Activated T-helper 1 cell treated with anti-CD3 and anti-CD28 coated beads, Interleukin-12 subunit alpha, Interleukin-12 subunit beta, Interleukin-2, Interleukin-4 antibody, amounts not matched to agents 30 ng/mL and 10 ng/mL and 1 ng/mL, durations not matched to agents 14 hours and 24 hours and 36 hours (primary cell): ENCODE measurements at places on chromosomes 11 and 22.

DNA sequence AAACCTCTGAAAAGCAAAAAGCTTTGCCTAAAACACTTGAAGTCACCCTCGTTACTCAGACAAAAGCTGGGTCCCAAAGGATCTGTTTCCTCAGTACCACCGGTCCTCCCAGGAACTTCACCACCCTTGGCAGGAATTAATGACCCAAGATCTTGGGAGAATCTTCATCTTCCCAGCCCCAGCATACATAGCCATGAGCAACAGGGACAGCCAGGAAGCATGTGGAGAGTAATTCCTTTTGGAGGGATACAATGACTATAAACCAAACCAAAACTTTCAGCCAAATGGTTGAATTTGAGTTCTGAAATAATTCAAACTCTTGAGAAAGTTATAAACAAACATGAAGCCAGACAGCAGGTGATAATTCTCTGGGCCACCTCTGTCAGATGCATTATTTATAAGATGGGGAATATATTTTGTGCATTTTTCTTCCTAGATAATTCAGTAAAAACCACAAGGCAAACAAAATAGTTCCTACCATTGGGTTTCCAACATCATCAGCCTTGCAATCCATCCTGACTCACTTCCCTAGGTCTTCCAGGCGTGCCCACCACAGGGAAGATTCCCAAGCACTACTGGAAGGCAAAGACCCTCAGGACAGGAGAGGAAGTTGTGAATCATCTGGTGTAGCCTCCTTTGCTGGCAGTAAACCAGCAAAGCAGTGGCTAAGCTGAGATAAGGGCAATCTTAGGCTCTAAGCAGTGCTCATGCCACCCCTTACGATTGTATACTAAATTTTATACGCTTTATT lies 71.7 kb upstream of the DRD2 start:
- no peaks in the 10 kb centered on the region for H3K4me1 ChIP-seq
- H3K27me3 ChIP-seq: peaks cover 22% of the 10 kb centered on the region
- no peak for DNase-seq
- no peaks in the 10 kb centered on the region for H3K36me3 ChIP-seq

- no peak for DNase-seq
- H3K27ac ChIP-seq: no peak overlapping the region
- H3K36me3 ChIP-seq: no peaks in the 10 kb centered on the region
- H3K27me3 ChIP-seq: peaks cover 5% of the 10 kb centered on the region
- H3K4me1 ChIP-seq: no peaks in the 10 kb centered on the region
- H3K4me3 ChIP-seq: no peak overlapping the region
Observed at GRCh38 chr11:69804769-69805508, 14.3 kb downstream of the FGF3 start.

DNA sequence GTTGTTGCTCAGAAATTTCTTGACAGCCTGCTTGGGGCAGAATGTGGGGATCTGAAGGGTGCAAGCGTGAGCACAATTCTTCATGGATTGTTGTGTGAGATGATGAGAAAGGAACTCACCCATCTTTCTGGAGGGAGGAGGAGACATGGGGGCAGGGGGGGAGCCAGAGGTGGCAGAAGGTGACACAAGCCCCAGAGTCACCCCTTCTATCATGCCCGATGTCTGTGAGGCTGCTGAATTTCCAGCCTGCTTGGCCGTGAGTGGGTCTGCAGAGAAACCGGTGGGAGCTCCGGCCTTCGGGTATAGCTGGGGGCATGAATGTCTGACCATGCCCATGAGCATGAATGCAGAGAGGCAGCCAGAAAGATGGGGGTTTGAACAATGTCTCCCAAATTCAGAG lies 870.7 kb downstream of the TBC1D22A start:
- no peak overlapping the region for H3K27ac ChIP-seq
- no peak for DNase-seq
- H3K27me3 ChIP-seq: no peaks in the 10 kb centered on the region
- no peaks in the 10 kb centered on the region for H3K4me1 ChIP-seq
- no peak overlapping the region for H3K4me3 ChIP-seq

GRCh38 chr22:45324311-45324711 lies 14.6 kb downstream of the FAM118A start:
- no peak for DNase-seq
- no peaks in the 10 kb centered on the region for H3K27me3 ChIP-seq
- H3K36me3 ChIP-seq: peaks cover 41% of the 10 kb centered on the region
- H3K4me3 ChIP-seq: no peak overlapping the region
- peaks cover 45% of the 10 kb centered on the region for H3K4me1 ChIP-seq

DNA sequence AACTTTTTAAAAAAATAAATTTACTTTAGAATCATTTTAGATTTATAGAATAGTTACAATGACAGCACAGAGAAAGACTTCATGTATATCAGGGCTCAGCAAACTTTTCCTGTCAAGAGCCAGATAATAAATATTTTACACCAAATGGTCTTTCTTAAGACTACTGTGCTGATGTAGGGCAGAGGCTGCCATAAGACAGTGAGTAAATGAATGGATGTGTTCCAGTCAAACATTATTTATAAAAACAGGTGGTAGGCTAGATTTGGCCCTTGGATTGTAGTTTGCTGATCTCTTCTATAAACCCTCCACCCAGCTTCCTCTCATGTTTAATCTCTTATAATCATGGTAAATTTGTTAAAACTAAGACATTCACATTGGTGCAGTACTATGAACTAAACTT lies 33.0 kb downstream of the CECR2 start:
- H3K4me1 ChIP-seq: no peaks in the 10 kb centered on the region
- DNase-seq: no peak
- peaks cover 6% of the 10 kb centered on the region for H3K27me3 ChIP-seq
- no peak overlapping the region for H3K4me3 ChIP-seq

- peak; percentile 90 for DNase-seq
- peak within 1 kb of the TSS; percentile 71 for H3K27ac ChIP-seq
- H3K4me3 ChIP-seq: peak within 1 kb of the TSS; percentile 85
- H3K36me3 ChIP-seq: peaks cover 4% of the 10 kb centered on the region
Observed at GRCh38 chr11:925496-926301, at the start of gene AP2A2. TSS of gene AP2A2 (plus strand) at chr11:925870. CDS start at chr11:926022, 152 bp downstream.

- no peak overlapping the region for H3K27ac ChIP-seq
- H3K4me3 ChIP-seq: no peak overlapping the region
- H3K27me3 ChIP-seq: peaks cover 2% of the 10 kb centered on the region
- H3K36me3 ChIP-seq: no peaks in the 10 kb centered on the region
- no peak for DNase-seq
- H3K4me1 ChIP-seq: no peaks in the 10 kb centered on the region
Observed at GRCh38 chr11:93073026-93073425, 103.6 kb downstream of the MTNR1B start.

- H3K27ac ChIP-seq: no peak overlapping the region
- H3K4me3 ChIP-seq: no peak overlapping the region
- peaks cover 6% of the 10 kb centered on the region for H3K4me1 ChIP-seq
- no peak for DNase-seq
- H3K27me3 ChIP-seq: no peaks in the 10 kb centered on the region
Observed at GRCh38 chr11:2260491-2261364, 9.7 kb downstream of the ASCL2 start.

DNA sequence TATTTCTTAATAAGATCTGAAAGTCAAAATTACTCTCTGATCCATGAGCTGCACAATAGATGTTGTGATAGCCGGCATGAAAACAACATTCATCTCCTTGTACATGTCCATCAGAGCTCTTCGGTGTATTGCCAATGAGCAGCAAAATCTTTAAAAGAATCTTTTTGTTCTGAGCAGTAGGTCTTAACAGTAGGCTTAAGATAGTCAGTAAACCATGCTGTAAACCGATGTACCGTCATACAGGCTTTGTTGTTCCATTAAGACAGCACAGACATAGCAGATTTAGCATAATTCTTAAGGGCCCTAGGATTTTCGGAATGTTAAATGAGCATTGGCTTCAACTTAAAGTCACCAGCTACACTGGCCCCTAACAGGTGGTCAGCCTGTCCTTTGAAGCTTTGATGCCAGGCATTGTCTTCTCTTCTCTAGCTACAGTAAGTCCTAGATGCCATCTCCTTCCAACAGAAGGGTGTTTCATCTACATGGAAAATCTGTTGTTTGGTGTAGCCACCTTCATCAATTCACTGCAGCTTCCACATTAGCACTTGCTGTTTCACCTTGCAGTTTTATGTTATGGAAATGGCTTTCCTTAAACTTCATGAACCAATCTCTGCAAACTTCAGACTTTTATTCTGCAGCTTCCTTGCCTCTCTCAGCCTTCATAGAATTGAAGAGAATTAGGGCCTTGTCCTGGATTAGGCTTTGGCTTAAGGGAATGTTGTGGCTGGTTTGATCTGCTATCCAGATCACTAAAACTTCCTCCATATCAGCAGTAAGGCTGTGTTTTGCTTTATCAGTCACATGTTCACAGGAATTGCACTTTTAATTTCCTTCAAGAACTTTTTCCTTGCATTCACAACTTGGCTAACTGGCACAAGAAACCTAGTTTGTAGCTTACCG lies 28.4 kb downstream of the RRP8 start:
- H3K36me3 ChIP-seq: peaks cover 13% of the 10 kb centered on the region
- DNase-seq: no peak
- peaks cover 4% of the 10 kb centered on the region for H3K4me1 ChIP-seq

- H3K4me3 ChIP-seq: no peak overlapping the region
- H3K36me3 ChIP-seq: peaks cover 70% of the 10 kb centered on the region
- no peak for DNase-seq
- H3K27me3 ChIP-seq: no peaks in the 10 kb centered on the region
Observed at GRCh38 chr22:41885116-41885515, 29.8 kb downstream of the SHISA8 start.

GRCh38 chr11:83583757-83584366 lies 297.7 kb upstream of the CCDC90B start:
- no peak overlapping the region for H3K27ac ChIP-seq
- no peaks in the 10 kb centered on the region for H3K4me1 ChIP-seq
- H3K4me3 ChIP-seq: no peak overlapping the region
- DNase-seq: no peak

DNA sequence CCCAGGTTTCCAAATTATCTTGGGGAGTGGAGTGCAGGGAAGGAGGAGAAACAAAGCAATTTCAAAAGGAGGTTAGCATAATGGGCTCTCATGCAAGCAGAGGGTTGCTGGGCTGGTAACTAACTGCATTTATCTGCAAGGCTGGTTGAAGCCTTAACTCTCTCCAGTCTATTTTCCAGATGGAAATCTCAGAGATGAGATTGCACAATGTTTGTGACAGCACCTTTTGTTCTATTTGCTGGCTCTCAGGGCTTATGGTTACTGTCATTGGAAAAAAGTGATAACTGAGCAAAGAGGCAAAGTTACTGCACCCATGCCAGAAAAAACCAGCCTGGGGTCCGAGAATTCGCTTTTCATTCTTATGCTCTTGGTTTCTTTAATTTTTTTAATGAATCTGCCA lies 33.2 kb downstream of the ABCC8 start:
- no peak for DNase-seq
- no peak overlapping the region for H3K4me3 ChIP-seq
- H3K36me3 ChIP-seq: no peaks in the 10 kb centered on the region
- H3K27ac ChIP-seq: no peak overlapping the region
- H3K4me1 ChIP-seq: peaks cover 13% of the 10 kb centered on the region

- no peak overlapping the region for H3K4me3 ChIP-seq
- H3K4me1 ChIP-seq: peaks cover 23% of the 10 kb centered on the region
- DNase-seq: no peak
- H3K27ac ChIP-seq: no peak overlapping the region
- no peaks in the 10 kb centered on the region for H3K27me3 ChIP-seq
Observed at GRCh38 chr22:28779833-28780232, 7.3 kb downstream of the CCDC117 start.

DNA sequence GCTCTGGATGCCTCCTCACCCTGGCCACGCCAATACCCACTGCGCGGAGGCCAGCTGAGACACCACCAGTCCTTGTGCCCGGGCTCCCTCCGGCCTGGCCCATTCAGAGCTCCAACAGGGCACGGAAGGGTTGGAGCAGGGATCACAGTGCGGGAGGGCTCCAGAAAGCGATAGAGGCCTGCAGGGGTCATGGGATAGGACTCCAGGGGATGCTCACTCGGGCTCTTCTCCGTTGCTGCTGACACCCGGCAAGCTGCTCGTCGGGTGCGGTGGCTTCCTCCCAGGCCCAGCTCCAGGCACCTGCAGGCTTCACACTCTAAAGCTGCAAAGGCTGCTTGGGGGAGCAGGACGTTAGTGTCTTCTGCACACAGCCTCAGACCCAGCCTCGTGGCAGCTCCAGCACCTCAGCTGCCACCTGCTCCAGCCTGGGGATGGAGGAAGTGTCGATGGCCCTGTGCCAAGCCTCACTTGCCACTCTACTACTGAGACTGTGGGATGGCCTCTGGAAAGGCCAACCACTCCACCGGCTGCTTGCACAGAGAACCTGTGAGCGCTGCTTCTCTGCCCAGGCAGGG lies 10.6 kb downstream of the WNT7B start:
- H3K4me1 ChIP-seq: no peaks in the 10 kb centered on the region
- H3K36me3 ChIP-seq: no peaks in the 10 kb centered on the region
- peaks cover 17% of the 10 kb centered on the region for H3K27me3 ChIP-seq
- no peak for DNase-seq

DNA sequence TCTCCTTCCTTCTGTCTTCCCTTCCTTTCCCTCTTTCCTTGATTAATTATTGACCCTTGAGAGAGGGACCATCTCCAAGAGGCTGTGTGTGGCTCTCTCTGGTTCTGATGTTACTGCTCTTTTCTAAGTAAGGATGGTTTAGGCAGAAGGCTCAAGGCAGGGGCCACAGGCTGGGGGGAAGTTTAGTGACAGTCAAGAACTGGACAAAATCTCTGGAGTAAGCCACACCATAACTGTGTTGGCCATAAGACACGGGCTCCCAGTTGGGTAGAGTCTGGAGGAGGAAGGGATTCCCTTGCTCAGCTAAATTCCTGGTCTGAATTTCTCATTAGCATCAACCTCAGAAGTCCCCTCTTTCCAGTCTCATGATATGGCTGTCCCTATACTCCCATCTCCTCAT lies 74.7 kb downstream of the BUD13 start:
- no peak for DNase-seq
- no peaks in the 10 kb centered on the region for H3K36me3 ChIP-seq
- no peak overlapping the region for H3K27ac ChIP-seq
- H3K27me3 ChIP-seq: peaks cover 4% of the 10 kb centered on the region
- H3K4me1 ChIP-seq: no peaks in the 10 kb centered on the region

- DNase-seq: no peak
- H3K36me3 ChIP-seq: no peaks in the 10 kb centered on the region
- H3K27me3 ChIP-seq: peaks cover 36% of the 10 kb centered on the region
Observed at GRCh38 chr11:120565466-120566155, 54.1 kb downstream of the GRIK4 start.

GRCh38 chr11:105158436-105158835 lies 18.9 kb upstream of the CARD18 start:
- no peak overlapping the region for H3K27ac ChIP-seq
- H3K36me3 ChIP-seq: no peaks in the 10 kb centered on the region

- H3K4me3 ChIP-seq: no peak within 1 kb of the TSS
- H3K27me3 ChIP-seq: peaks cover 5% of the 10 kb centered on the region
- no peak within 1 kb of the TSS for H3K27ac ChIP-seq
Observed at GRCh38 chr11:5941951-5942350, at the start of gene OR56A3. TSS of gene OR56A3 (plus strand) at chr11:5942251. CDS start at chr11:5947347, 5,096 bp downstream.

GRCh38 chr22:30921108-30921507 lies 47.5 kb downstream of the MORC2 start:
- H3K36me3 ChIP-seq: peaks cover 14% of the 10 kb centered on the region
- H3K4me1 ChIP-seq: peaks cover 23% of the 10 kb centered on the region
- DNase-seq: no peak
- no peak overlapping the region for H3K27ac ChIP-seq
- H3K27me3 ChIP-seq: no peaks in the 10 kb centered on the region
- peak overlapping the region; percentile 79 for H3K4me3 ChIP-seq
